Astrocyte of the cerebellum (primary cell): ENCODE measurements at places on chromosomes 13 and 19.

GRCh38 chr13:112567161-112567862 is 20.6 kb downstream of the TUBGCP3 start:
- DNase-seq = no peak

GRCh38 chr19:32682317-32682716 is 6.7 kb downstream of the RGS9BP start:
- DNase-seq = no peak

DNA sequence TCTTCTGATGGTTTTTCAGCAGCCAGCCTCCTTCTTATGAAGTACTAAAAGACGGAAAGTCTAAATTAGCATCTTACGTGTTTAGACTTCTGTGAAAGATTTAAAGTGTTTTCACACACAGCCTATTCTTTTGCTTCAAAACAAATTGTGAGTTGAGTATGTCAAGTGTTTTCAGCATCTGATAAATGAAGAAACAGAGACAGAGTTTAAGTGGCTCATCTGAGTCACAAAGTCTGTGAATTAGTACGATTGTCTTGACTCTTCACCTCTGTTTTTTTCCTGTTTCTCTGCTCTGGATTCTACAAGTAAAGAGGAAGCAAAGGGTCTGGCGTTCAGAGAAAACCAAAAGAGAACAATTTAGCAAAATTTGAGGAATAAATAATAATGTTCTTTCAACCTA is 116.4 kb downstream of the FRY start:
- no peak for DNase-seq

DNA sequence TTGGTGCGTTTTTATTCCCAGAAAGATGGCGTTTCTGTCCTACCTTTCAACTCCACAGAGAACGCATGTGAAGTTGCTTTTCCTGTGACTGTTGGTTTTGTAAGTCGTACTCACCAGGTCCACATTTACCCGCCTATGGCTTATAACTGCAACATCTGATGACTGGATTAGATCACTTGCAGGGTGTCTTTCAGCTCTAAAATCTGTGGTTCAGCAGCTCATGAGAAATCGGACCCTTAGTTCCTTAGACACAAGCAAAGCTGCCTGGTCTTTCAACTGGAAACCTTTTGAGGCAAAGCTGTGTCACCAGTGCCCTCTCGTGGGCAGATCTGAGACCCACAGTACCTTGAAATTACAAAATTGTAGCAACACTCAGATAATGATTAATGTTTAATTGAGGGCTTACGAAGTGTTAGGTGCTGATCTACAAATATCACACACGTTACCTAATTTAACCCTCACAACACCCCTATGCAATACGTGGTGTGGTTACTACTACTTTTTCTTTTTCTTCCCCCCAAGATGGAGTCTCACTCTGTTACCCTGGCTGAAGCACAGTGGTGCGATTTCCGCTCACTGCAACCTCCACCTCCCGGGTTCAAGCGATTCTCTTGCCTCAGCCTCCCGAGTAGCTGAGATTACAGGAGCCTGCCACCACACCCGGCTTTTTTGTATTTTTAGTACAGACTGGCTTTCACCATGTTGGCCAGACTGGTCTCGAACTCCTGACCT is 65.4 kb downstream of the RUBCNL start:
- peak; percentile 47 for DNase-seq

DNA sequence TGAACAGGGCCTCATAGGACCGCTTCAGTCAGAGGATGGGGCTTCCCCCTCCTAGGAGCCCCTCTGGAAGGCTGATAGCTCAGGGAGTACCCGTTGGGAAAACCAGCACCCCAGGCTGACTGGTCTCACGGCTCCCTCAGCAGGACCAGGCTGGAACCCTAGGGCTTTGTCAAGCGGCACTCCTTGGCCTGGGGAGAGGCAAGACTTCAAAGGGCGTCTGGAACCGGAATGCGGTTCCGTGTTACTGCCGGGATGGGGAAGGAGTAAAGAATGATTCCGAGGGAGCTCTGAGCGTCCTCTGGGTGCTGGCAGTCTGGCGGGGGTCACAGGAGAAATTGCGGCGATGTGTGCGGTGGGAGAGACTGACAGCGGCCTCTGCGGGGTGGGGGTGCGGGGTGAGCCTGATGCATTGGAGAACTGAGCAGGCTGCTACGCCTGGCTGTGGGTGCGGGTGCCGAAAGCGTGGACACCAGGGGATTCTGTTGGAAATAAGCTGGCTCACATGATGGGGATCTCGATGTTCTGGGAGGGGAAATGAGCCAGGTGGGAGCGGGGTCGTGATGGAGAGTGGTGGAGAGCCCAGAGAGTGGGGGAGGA is 1.9 kb downstream of the COX6B2 start:
- DNase-seq = no peak

DNA sequence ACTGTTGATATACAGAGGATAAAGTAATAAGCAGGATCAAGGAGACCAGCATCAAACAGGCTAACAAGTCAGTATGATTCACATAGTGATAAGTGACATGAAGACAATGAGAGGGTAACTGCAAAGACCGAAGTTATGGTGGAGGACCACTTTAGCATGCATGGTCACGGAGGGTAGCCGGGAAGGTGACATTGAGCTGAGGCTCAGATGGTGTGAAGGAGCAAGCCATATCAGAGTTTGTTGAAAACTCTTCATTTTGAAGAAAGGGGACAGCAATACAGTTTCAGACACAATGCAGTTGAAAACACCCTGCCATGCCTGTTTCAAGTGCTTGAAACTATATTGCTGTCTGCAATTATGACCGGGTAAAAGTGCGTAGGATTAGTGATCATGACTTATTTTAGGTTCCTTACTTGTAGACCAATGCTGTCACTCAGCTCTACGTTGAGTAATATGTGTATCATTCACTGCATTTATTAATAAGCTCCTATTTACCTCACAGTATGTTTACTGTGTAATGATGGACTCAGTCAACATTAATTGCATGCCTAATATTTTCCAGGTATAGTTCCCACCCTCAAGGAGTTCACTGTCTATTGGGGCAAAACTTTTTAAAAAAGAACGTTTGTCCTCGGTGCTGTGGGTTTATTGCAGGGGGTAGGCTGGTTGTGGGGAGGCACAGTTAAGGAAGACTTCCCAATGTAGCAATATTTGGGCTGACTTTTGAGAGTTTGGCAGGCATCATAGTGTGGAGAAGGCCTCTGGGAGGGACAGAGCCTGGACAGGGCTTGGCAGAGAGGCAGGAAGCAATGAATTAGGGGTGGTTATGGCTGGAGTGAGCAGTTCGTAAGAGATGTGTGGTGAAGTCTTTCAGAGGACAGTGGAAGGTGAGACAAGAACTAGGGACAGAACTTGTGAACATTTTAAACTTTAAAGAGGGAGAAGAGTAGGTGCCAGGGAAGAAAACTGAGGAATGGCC is 3.2 kb downstream of the UBAC2 start:
- no peak for DNase-seq

DNA sequence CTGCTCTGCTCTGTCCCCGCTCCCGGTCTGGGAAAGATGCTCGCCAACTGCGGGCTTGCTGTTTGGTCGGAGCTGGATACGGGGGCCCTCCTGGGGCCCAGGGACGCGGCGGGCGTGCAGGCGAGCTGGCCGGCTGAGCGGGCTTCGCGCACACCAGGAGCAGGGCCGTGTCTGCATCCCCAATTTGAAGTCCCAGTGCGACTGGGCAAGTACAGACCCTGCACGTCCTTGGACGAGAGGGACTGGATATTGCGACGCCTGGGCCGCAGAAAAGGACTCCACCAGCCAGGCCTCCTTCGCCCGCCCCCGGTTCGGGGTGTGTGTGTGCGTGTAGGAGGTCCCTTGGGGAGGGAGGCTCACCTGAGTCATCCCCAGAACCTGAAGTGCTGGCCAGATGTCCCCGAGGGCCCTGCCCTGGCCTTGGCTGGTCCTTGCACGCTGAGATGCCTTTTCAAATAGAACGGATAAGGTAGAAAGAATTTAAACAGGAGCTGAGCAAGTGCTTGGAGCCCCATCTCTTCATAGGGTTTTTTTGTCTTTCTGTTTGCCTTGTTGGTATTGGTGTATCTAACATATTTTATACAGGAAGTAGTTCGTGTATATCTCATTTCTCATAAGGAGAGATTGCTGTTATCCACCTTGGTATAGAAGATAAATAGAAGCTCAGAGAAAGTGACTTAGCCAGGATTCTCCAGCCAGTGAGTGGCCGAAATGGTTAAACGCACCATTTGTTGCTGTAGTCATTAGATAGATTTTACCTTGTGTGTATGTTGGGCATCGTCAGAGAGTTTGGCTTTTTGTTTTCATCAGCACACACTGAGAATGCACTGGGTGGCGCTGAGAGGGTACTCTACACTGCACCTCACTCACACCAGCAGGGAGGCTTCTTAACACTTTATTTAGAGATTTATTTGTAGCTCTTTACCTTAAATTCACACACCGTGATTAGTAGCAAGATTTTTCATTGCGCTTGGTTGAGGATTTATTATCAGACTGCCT is 1.1 kb downstream of the NAXD start:
- no peak for DNase-seq

GRCh38 chr19:19214159-19214490 is 2.4 kb downstream of the NCAN start:
- no peak for DNase-seq

- no peak for DNase-seq
Measured at GRCh38 chr13:108200781-108201398, 14.4 kb downstream of the LIG4 start.

DNA sequence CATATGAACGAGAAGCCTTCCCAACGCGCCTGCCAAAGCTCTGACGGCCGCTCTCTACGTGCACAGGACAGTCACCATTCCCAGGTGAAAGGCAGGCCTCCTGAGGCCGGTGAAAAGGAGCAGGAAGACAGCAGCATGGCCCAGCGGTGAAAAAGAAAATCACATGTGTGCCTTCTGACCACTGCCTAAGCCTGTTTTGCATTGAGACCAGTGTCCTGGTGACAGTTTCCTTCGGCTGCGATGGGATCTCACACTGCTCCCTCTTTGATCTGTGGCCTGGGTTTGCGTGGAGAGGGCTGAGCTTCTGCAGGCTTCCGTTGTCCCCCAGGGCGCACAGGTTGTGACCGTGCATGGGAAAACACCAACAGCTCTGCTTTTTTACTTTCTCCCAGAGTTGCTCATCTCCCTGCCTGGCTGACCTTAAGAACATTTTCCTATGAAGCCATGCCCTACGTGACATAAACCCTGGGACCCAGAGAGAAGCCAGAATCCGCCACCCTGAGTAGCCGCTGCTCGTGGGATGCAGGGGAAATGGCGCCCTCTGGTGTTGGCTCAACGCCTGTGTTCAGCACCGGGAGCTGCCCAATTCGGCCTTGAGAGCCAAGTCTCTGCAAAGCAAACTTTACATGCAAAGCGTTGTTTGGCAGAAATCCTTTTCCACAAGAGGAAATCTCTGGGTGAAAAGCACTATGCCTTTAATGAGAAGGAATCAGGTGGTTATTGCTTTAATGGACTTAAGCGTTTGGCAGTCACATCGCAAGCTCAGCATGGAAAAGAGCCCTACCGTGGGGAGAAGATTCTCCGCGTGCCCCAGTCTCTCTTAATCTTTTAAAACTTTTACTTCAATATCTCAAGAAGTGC is 112.2 kb upstream of the GPR12 start:
- no peak for DNase-seq

GRCh38 chr19:49011194-49011593 is 5.7 kb downstream of the LHB start:
- DNase-seq = no peak

GRCh38 chr13:34431827-34432581 is 510.1 kb upstream of the NBEA start:
- DNase-seq = no peak

GRCh38 chr19:8132858-8133458 is 16.4 kb downstream of the FBN3 start:
- no peak for DNase-seq

DNA sequence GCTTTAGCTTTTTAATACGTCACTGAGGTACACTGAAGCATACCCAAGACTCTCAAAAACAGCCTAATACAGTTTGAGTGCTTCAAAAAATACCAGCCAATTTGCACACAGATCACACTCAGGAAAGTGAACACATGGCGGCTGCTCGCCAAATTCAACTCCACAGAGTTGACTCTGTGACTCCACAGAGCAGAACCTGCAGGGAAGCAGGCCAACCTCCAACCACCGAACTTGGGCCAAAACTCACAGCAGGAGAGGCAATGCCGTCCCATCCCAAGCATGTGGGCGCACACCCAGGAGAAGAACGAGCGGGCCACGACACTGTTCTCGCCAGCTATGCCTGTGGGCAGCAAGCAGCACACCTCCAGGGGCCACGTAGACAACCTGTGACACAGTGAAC is 21.1 kb downstream of the ELL start:
- DNase-seq = no peak

DNA sequence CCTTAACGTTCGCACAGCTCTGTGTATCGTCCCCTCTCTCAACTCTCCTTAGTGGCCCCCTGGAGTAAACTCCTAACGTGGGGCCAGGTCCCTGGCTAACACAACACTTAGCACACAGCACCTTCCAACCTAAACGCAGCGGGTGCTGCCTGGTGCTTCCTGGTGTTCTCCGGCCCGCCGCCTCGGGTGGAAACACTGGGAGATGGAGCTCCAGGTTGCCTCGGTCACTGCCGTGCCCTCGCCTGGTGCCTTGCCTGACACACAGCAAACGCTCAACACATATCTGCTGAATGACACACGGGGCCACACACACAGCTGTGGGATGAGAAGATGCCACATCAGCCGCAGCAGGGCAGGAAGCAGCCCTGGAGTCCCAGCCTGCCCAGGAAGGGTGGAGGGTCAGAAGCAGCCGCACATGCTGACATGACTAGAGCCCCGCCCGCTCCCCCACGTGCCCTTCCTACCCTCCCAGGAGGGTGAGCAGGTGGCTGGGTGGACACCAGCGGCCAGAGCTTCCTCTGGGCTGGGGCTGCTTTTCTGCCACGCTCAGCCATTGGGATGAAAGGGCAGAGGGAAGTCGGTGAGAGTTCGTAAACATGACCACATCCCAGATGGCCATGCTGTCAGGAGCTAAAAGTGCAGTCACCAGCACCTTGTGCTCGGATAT is 6.6 kb downstream of the PEPD start:
- DNase-seq = no peak

GRCh38 chr13:97425590-97425989 is 8.4 kb upstream of the RAP2A start:
- DNase-seq = no peak

GRCh38 chr13:86567119-86567518 is 767.9 kb upstream of the SLITRK6 start:
- no peak for DNase-seq

- DNase-seq = peak; percentile 20
Measured at GRCh38 chr13:23794267-23795161, 94.7 kb downstream of the MIPEP start.

GRCh38 chr13:41554626-41555386 is 97.5 kb downstream of the RGCC start:
- DNase-seq = no peak

DNA sequence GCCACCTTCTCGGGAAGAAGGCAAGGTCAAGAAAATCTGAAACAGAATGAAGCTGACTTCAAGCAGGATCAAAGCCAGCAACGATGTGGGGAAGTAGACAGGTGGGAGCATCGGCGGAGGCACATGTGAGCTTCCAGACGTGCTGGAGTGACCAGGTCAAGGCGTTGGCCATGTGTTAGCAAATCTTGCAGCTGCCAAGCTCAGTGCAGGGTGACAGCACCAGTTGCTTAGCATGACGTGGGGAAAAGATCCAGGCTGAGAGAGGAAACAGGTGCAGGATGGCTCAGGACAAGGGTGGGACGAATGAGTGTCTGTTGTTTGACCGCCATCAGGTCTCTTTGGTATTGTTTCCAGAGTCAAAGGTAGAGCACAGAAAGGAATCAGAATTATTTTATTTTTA is 92.3 kb downstream of the TNFSF13B start:
- no peak for DNase-seq
